ENCODE measurements at places on chromosomes 12 and 14.

GRCh38 chr14:96233661-96234060, 22.3 kb upstream of the BDKRB1 start:
- DNase-seq: no peak

DNA sequence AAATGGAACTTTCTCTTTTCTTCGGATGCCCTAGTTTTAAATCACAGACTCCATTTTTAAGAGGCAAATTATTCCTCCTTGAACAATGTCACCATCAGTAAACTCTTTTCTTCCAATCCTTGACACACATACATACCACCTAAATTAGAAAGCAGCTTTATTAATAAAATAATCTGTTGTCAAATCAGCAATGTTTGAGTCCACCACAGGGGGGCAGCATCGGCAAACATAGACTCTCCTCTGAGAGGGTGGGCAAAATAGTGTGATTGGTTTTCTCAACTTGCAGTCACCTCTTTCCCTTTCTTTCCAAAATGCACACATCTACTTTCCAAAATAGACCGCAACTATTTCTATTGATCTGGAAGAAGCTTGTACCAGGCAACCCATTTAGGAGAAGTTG, 438.4 kb upstream of the OR4E1 start:
- DNase-seq: peak; percentile 29

GRCh38 chr14:71240866-71241520, 333.7 kb downstream of the PCNX1 start:
- DNase-seq: no peak

DNA sequence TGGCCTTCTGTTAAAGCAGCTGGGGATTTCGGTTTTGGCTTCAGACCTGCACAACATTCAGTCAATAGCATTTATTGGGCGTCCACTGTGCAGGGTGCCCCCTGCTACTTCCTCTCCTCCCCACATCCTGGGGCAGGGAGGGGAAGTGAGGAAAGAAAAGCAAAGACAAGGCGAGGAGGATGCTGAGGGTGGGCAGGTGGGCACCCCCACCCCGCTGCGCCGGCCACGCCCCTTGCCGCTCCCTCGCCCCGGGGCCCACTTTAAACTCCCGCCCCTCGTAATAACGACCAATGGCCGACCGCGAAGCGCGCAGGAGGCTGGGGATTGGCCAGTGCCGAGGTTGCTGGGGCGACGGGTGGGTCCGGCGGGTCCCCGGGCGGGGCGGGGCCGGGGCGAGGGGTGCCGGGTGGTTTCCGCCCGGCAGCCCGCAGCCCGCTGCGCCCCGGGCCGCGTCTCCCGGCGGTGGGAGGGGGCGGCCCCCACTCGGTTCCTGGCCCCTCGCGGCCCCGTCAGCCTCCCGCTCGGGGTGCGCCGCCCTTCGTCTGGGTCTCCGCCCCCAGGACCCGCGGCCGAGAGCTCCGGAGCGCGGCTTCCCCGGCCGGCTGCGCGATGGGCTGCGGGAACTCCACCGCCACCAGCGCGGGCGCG, at the start of gene C12orf75:
C12orf75 (plus strand) TSS at position 409 of the 648 bp plus-strand sequence; CDS start at position 610, 201 bp downstream.
- DNase-seq: peak; percentile 44

DNA sequence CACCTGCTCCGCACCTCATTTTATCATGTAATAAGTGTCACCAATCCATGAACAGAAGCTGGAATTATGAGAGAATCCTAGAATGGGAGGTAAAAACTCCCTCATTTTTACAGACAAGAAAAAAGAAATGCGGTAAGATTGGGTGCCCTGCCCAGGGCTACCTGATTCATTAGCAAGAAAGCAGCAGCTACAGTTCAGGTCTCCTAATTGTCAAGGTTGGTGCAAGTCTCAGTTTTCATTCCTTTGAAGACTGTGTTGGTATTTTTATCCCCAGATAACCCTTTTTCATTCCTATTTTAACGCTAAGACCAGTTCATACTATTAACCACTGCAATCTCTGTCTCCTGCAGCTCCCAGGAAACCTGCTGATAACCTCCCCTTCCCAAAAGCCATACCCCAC, 6.9 kb downstream of the DUSP6 start:
- DNase-seq: no peak

GRCh38 chr14:86373886-86374285, 843.9 kb downstream of the FLRT2 start:
- DNase-seq: no peak

DNA sequence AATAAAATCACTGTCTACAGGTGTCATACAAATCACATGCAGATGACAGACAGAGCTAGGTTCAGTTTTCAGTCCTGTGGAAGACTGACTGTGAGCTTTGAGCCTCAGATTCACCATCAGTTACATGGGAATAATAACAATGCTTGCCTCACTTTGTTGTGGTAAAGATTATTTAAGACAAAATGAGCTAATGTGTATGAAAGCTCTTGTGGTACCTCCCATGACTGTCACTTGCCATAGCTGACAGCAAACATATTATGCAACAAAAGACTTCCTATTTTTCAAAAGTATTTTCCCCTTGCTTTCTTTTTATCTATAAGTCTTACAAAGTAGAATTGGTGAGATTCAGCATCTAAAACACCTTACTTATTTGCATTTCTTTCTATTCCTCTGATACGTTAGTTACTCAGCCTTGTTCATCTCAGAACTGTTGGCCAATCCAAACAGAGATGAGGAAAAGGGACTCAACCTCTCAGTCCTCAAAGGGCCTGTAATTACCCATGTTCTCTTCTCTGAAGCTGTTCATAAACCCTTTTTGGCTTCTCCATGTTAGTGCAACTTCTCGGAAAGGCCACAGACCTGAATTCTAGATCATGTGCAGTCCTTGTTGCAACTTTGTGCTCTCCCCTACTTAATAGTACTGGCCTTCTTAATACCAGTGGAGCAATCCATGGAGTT, 8.8 kb upstream of the DDHD1 start:
- DNase-seq: no peak
